Activated CD8-positive, alpha-beta memory T cell treated with anti-CD3 and anti-CD28 coated beads for 36 hours (primary cell): ENCODE measurements at places on chromosomes 1 and 21. TPM values are rescaled to one million over a fixed set of nuclear protein-coding genes. Genes with fewer than 3 reads are reported as not detected.

Gene CD34
- total RNA-seq = 0.04 TPM

Gene FCAMR
- total RNA-seq = not detected

Gene ZMYND12
- 0.34 TPM for total RNA-seq

Gene VTCN1
- total RNA-seq = not detected

Gene CHML
- total RNA-seq = 24.8 TPM

Gene F11R
- 8.6 TPM for total RNA-seq

Gene NUP133
- 62.4 TPM for total RNA-seq

Gene KIF2C
- total RNA-seq = 49.1 TPM

Gene SNX7
- not detected for total RNA-seq

Gene SPRR2G
- not detected for total RNA-seq

Gene PDC
- total RNA-seq = not detected

Gene KCND3
- total RNA-seq = not detected

Gene CLCA4
- total RNA-seq = not detected

Gene TOE1
- total RNA-seq = 52.0 TPM

Gene SDE2
- 21.8 TPM for total RNA-seq

Gene BEST4
- 1.3 TPM for total RNA-seq

Gene SV2A
- total RNA-seq = 8.5 TPM

Gene ADAMTS5
- total RNA-seq = not detected
